ENCODE measurements at places on chromosomes 1 and 21.

- peak; percentile 21 for DNase-seq
These were observed 887 bp downstream of the SLC19A2 start for GRCh38 chr1:169484683-169485430.

- no peak for DNase-seq
These were observed 25.0 kb upstream of the RGS2 start for GRCh38 chr1:192783791-192784190.

DNA sequence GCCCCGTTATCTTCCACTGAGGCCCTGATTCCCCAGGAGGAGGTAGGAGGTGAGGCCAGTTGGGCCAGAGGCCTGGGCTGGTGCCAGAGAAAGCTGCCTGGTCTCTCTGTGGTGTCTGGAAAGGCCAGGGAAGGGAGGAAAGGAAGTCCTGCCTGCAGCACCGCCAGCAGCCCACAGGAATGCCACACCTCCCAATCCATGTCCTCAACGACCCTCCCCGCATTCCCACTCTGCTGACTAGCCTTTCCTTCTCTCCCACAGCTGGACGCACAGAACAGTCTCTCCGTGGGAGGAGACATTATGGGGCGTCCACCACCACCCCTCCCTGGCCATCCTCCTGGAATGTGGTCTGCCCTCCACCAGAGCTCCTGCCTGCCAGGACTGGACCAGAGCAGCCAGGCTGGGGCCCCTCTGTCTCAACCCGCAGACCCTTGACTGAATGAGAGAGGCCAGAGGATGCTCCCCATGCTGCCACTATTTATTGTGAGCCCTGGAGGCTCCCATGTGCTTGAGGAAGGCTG lies 18.0 kb downstream of the CSF1 start:
- no peak for DNase-seq

DNA sequence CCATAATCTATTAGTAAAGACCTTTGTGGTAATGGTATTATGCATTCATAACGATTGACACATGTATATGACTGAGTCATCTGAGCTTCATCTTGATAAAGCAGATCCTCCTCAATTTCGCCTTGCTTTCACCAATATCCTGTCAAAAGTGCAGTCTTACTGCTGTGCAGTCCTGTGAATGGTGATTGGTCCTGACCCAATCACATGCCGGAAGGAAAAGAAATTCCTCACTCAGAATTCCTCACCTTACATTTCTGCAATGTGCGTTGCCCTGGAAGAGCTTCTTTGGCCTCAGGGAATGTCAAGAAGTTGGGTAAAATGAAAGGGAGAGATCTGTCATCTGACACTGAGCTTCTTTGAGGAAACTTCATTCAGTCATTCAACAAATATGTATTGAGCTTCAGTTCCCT lies 121.0 kb upstream of the TSPAN2 start:
- no peak for DNase-seq

GRCh38 chr1:110482662-110483307 lies 31.8 kb downstream of the PROK1 start:
- no peak for DNase-seq

DNA sequence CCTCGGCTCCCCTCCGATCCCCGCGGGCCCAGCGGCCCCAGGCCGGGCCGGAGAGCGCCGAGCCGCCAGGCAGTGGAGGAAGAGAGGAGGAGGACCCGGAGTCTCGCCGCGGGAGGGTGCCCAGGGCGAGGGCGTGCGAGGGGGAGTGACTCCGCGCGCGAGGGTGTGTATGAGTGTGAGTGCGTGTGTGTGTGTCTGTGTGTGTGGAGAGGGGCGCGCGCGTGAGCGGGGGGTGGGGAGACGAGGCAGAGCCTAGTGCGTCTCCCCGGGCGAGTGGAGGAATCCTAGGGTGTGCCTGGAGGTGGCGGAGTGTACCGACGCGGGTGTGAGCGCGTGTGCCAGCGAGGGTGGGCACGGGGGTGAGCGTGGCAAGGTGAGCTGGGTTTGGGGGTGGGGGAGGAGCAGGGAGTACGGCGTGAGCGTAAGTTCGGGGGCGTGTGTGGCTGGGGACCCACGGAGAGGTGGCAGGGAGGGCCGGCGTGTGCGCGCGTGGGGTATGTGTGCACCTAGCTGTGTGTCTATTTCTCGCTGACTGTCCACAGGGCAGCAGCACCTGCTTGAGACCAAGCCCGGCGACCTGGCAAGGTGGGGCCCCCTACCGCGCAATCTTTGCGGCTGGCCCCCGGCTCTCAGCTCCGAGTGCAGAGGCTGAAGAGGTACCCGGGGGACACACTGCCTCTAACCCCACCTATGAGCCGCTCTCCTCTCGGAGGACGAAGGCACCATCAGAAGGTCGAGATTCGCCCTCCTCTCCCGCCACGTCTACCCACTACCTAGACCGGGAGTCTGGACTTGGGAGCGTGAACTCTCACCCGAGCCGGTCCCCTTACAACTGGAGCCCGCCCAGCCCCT lies 784 bp upstream of the KCND3 start:
- no peak for DNase-seq

DNA sequence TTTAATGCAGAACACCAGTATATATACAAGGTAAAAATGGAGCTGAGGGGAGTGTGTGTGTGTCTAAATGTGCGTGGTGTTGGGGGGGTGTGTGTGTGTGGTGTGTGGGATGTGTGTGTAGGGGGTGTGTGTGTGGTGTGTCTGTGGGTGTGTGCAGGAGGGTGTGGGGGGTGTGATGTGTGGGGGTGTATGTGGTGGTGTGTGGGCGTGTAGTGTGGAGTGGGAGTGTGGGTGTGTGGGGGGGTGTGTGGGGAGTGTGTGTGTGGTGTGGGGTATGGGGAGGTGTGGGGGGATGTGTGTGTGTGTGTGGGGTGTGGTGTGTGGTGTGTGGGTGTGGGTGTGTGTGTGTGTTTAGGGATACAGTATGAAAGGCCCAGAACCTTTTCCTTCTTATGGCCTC lies 202.3 kb upstream of the CACYBP start:
- DNase-seq = no peak

DNA sequence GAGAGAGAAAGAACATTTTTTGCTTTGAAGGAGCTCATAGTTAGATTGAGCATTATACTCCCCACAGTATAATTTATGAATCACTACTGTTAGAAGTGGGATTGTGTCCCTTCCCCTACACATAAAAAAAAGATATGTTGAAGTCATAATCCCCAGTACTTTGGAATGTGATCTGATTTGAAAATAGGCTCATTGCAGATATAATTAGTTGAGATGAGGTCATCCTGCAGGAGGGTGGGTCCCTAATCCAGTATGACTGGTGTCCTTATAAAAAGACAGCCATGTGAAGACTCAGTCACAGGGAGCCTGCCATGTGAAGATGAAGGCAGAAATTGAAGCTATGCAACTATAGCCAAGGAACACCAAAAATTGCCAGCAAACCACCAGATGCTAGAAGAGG lies 76.4 kb downstream of the TGFB2 start:
- DNase-seq = no peak

DNA sequence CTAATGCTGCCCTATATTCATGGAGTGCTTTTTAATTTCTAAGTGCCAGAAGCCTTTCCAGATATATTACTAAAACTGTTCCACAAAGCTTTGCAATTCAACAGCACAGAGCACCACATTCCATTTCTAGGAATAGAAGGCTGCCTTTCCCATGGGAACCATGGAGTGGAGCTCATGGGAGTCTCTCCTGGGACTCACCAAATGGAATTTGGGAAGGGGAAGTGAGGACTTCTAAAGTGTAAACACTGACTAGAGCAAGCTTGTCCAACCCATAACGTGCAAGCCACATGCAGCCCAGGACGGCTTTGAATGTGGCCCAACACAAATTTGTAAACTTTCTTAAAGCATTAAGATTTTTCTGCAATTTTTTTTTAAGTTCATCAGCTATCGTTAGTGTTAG lies 190.4 kb upstream of the TNR start:
- DNase-seq = no peak

DNA sequence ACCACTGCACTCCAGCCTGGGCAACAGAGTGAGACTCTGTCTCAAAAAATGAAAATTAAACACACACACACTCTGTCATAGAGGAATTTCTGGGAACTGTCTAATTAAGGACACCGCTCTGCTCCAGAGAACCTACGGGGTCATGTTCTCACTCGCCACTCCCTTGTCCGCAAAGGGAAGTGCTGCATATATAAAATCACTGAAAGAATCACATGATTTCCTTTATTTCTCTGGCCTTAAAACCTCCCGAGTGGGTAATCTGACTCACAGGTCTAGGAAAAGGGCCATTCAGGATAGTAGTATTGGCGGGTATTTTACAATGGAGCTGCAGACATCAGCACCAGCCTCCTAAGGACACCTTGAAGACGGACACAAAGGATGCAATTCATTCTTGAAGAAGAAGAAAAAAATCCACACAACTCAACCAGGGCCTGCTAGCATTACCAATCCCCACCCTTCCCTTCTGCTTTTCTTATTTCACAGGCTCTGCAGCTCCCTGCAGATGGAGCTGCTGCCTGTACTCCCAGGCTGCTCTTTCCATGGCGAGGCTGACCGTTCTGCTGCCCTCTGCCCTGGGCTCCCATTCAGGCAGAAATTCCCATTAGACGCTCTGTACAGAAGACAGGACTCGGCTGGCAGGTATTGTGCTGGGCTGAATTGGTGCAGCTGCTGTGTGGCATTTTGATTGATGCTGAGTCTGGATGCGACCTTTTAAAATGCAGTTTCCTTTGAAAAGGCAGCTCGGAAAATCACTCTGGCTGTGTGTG lies 53.3 kb upstream of the FAM89A start:
- no peak for DNase-seq

DNA sequence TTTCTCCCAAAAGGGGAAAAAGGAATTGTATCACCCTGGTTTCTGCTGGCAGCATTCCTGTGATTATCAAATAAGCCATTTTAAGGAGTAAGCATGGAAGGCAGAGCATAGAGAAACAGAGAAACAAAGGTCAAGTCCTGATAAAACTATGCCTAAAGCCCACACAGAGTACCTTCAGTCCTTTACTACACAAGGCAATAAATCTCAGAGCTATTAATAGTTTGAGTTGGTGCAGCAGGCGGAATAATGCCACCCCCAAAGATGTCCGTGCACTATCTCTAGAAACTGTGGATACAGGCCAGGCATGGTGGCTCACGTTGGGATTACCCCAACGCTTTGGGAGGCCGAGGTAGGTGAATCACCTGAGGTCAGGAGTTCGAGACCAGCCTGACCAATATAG lies 58.1 kb upstream of the ZBTB40 start:
- DNase-seq = no peak

- DNase-seq = no peak
These were observed 827 bp downstream of the RFX5 start for GRCh38 chr1:151346082-151346768.

DNA sequence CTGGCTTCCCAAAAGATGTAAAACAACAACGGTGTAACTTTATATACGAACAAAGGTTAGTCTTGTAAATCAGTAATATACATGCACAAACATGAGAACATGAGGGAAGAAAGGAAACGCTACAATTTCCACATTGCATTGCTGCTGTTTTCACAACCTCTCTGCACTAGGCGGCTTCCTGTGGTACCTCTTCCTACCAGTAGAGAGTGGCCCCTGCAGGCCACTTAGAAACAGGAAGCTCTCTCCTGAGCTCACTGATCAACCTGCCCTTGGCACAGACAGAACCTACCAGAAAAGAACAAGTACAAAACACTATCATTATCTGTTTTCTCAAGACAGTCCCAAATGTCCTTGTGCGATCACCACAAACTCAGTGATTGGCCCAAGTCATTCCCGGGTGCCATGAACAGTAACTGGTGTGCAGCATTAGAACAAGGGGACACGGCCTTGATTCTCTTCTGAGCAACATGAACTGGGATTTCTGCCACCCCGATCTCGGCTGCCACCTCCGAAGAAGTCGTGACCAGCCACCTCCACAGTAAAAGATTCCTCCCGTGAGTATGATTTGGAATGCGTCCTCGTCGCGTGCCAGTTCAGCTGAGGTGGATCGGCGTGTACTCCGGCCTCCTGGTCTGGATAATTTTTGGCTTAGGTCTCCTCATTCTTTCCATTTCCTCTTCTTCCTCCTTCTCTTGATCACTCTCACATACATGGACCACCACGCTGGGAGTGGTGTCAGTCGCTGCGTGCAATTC lies 5.7 kb upstream of the KCNE1 start:
- DNase-seq = peak; percentile 16

DNA sequence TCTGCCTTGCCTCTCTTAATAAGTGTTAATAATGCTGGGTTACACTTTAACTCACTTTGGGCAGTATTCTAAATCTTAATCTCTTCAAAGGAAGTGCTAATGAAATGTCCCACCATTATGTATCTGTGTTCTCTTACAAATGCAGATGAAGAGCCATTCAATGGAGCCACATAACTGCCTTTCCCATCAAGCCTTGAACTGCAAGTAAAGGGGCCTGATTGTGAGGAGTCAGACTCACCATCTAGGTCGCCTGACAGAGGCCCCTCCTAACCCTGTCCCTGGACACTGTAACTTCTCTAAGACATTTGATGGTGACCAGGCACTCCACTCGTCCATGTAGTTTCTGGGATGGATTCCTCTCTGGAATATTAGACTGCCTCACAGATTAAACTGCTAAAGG lies 329.4 kb downstream of the KIF26B start:
- no peak for DNase-seq

DNA sequence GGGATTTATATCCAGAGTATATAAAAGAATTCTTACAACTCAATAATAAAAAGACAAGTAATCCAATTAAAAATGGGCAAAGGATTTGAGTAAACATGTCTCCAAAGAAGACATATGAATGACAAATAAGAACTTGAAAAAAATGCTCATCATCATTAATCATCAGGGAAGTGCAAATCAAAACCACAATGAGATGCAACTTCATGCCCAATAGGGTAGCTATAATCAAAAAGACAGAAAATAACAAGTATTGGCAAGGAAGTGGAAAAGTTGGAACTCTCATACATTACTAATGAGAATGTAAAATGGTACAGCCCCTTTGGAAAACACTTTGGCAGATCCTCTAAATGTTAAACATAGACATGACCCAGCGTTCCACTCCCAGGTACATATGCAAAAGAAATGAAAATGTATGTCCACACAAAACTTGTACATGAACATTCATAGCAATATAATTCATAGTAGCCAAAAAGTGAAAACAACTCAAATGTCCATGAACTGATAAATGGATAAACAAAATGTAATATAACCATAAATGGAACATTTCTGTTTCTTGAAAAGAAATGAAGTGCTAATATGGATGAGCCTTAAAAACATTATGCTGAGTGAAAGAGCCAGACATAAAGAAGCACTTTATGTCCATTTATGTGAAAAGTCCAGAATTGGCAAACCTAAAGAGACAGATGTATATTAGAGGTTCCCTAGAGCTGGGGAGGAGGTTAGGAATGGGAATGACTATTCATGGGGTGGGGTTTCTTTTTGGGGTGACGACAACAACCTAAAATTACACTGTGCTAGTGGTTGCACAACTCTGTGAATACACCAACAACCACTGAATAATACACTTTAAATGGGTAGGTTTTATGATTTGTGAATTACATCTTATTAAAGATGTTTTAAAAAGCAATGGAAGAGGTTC lies 259.7 kb downstream of the RHOU start:
- DNase-seq = no peak

DNA sequence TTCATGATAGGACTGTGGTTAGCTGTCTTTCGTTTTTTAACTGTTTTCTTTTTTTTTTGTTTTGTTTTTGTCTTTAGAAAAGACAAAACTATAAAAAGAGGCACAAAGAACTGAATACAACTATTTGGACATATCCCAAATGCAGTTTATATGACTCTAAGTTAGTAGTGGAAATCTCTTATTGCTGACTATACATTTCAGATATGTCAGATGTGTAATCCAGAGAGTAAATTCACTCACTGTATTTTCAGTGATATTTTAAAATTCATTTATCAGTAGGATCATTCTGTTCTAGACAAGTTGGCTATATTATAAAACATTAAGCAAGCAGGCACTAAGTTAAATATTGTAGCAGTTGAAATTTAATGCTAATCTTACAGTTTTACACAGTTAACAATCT lies 5.7 kb downstream of the RAP1A start:
- no peak for DNase-seq

GRCh38 chr1:154406886-154407197 lies 1.7 kb downstream of the IL6R start:
- no peak for DNase-seq

Measured in stimulated activated CD4-positive, alpha-beta T cell treated with anti-CD3 and anti-CD28 coated beads, Interleukin-1b, Interleukin-23, amount 100 ng/mL, for 48 hours (primary cell).